ENCODE measurements at places on chromosomes 2 and 18.

DNA sequence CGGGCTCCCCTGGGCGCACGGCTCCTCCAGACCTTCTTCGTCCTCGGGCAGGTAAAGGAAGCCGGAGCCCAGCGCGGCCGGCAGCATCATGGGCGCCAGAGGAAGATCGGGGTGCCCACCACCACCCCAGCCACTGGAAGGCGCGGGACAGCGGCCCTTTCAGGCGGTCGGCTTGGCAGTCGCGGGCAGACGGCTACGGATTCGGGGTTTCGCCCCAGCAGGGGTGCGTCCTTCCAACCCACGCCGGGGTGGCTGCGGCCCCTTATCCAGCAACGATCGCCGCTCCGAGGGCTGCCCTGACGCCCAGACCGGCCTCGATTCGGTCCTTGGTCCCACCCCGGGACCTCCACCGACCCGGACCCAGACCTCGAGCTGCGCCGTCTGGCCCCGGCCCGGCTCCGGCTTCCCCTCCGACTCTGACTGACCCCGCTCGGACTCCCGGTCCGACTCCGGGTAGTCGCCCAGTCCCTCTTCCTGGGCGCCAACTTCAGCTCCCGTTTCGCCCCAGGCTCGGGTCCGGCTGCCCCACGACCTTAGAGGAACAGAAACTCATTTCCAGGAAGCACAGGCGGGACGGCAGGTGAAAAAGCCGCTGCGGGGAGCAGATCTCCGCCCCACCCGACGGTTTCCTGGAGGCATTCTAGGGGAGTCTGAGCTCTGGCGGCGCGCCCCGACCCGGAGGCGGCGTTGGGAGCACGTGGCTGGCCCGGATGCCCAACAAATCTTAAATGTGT is 30.2 kb upstream of the SSB start:
- no peak for DNase-seq

GRCh38 chr2:121699421-121700333 is 37.0 kb downstream of the NIFK start:
- DNase-seq, result peak; percentile 76

- no peak for DNase-seq
Observed at GRCh38 chr2:158184556-158185343, 83.1 kb downstream of the UPP2 start.

- no peak for DNase-seq
Observed at GRCh38 chr2:43293744-43294695, 67.6 kb upstream of the ZFP36L2 start.

DNA sequence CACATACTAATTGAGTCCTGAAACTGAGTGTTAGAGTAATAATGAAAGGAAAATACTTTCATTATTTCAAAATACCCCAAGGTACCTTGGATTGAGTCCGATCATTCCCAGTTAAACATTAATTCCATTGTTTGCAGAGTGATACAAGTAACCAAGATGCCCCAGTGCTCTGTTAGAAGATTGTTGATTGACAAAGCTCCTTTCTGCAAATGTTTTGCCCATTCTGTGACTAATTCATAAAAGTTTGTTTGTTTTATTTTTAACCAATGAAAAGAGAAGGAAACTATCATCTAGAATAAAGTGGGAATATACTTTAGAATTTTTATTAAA is 124.0 kb downstream of the GULP1 start:
- no peak for DNase-seq

DNA sequence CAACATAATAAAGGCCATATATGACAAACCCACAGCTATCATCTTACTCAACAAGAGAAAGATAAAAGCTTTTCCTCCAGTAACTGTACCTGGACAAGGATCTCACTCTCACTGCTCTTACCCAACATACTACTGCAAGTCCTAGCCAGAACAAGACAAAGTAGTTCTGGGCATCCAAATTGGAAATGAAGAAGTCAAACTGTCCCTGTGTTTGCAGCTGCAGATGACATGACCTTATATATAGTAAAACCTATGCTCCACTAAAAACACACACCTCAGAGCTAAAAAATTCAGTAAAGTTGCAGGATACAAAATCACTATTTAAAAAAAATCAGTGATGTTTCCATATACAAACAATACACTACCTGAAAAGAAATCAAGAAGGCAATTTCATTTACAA is 32.2 kb downstream of the USP34 start:
- no peak for DNase-seq

GRCh38 chr18:6873040-6873751 is 143.7 kb downstream of the ARHGAP28 start:
- no peak for DNase-seq

GRCh38 chr2:235170536-235171521 is 219.0 kb downstream of the SH3BP4 start:
- DNase-seq, result no peak

- no peak for DNase-seq
Observed at GRCh38 chr2:238868067-238868524, 20.2 kb downstream of the TWIST2 start.

GRCh38 chr18:36661999-36662398 is 166.8 kb downstream of the TPGS2 start:
- no peak for DNase-seq

DNA sequence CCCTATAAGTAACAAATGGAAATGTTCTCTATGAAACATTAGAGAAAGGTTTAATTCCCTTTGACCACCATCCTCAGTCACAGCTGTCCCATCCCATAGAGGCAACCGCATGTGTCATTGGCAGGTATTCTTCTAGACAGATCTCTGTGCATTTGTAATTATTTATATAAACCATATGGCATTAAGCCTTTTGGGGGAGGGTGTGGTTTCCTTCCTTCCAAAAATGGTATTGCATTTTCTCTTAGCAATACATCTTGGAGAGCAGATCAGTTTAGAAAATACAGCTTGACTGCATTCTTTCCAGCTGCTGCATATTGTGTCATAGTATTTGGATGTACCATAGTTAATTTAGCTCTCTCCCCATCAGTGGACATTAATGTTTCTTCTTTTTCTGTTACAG is 57.7 kb downstream of the LCLAT1 start:
- no peak for DNase-seq

DNA sequence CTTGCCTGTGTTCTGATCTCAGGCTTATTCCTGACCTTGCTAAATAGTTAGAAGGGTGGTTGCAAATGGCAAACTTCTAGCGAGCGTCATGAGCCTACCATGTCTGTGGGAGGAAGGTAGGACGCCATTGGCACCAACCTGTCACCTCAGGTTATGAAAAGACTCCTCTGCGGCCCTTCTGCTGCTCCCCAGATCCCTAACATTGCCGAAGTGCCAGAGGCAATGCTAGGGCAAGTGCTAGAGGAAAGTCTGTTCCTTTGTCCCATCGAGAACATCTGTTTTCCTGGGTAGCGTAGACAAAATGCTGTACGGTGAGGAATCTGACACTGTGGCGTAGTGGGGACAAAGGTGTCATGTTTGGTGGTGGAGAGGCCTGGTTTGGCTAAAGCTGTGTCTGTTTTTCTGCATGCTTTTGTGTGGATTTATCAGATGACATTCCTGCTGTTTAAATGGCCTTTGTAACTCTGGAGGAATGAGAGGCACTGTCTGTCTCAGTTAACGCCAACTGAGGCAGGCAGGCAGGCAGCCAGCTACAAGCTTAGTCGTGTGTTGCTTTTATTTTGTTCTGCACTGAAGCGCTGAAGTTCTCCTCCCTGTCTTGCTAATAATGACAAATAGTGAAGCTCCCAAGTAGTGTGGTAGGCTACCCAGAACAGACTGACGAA is 94.1 kb downstream of the PRPF40A start:
- DNase-seq, result no peak

DNA sequence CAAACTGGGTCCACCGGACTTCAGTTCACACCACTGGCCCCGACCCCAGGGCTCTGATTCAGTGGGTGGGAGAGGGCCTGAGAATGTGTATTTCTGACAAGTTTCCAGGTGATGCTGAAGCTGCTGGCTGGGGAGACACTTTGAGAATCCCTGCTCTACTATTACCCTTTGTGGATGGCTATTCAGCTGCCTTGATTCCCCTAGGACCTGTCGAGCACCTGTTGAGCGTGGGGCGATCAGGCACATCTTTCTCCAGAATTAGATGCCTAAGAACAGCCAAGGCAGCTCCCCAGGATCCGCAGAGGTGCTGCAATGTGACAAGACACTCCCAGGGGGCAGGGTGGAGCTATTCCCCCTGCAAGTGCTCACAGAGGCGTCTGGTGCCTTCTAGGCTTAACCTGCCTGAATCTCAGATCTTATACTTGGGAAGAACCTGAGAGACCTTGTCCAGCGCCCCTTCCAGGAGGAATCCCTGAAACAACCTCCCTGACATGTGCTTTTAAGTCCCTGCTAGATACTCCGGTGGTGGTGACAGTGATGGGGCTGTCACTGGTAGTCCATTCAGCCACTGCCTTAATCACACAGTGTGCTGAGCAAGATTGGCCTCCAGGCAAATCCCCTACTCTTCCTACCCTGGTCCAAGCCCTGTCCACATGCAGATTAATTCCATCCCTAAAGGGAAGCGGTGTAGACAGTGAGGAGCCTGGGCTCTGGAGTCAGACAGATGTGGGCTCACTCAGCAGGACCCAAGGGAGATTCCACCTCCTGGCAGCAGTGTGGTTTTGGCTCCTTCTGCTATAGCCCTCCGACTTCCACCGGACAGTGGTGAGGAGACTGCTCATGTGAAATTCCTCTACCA is 43.4 kb upstream of the OTOF start:
- no peak for DNase-seq

GRCh38 chr2:173552531-173552930 is 197.9 kb downstream of the CDCA7 start:
- DNase-seq, result no peak

DNA sequence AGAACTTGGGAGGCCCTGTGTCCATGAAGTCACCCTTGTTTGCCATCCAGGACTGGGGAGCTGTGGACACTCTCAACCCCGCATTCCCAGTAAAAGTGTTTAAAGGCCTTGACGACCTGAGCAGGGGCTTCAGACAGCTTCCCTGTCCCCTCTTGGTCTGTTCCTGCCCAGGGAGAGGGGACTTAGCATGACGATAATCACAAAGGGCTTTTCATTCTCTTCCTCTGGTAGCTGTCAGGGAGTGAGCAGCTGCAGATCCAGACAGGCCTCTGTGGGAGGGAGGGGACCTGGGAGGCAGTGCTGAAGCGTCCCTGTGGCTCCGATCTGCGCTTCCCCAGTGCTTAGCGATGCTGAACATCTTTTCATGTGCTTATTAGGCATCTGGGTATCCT is 77.8 kb upstream of the HS6ST1 start:
- DNase-seq, result no peak

DNA sequence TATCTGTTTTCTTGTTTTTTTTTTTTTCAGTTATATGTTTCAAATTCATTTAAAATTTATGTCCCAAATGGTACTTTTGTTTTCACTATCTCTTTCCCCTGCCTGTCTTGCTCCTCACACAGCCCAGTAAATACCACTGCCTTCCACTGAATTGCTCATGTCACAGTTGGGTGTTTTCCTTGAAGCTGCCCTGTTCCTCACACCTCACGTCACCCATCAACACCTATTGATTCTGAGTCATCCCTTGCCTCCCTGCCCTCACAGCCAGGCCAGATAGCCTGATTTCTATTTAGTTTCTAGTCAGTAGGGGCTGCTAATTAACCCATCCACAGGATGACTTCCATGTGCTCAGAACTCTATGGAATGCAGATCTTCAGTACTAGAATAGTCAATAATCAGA is 25.3 kb downstream of the FSHR start:
- DNase-seq, result no peak

GRCh38 chr2:173667014-173667413 is 298.2 kb downstream of the SP3 start:
- no peak for DNase-seq

GRCh38 chr18:58755304-58756010 is 84.2 kb downstream of the MALT1 start:
- DNase-seq, result no peak

DNA sequence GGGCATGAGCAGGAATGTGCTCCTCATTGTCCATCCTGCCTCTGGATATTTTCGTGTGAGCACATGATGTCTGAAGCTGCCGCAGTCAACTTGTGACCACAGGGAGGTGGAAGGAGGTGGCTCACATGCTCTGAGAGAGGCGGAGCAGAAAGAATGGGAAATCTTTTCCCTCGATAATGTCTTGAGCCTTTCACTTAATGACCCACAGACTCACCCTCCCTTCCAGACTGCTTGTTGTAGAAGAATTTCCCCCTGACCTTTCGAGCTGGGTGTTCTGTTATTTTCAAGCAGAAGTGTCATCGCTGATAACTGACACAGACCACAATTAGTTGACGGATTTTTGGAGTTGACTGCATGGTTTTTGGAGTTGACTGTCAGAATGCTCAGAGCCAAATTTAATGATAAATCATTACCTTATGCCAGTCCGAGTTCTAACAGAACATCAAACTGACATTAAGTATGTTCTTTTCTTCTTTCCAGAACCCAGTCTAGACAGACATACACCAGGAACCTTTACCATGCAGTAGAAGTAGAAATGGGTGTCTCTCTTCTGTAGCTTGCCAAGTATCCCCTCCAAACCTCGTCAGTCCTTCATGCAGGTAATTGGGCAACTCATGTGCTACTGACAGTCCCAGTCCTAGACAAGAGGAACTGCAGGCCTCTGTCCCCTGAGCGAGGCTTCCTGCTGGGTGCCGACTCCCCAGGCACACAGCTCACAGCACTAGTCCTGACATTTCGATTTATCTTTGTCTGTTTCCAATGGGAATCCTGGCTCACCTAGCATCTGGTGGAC is 29.4 kb upstream of the RTTN start:
- no peak for DNase-seq

DNA sequence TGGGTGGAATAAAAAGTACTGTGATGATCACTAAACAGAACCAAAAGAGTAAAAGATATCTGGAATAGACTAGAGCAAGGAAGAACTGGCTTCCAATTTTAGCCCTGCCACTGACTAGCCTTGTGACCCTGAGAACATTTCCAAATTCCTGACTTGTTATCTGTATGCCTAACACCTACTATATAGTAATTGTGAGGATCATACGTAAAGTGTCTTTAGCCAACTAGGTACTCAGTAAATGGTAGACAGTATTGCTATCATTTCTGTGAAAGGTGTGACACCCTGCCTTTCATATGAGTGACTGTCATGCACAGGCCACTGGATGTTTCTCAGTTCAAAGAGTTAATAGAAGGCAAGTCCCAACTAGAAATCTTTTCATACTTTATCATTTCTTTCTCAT is 29.8 kb downstream of the CYTIP start:
- no peak for DNase-seq

- DNase-seq, result no peak
Observed at GRCh38 chr2:59167514-59167913, 926.4 kb upstream of the FANCL start.

- DNase-seq, result no peak
Observed at GRCh38 chr2:6945821-6946220, 28.6 kb downstream of the RNF144A start.
